OCI-LY7 (cell line): ENCODE measurements at places on chromosomes 6 and 20. TPM values are rescaled to one million over a fixed set of nuclear protein-coding genes. Genes with fewer than 3 reads are reported as not detected.

The BMP6 gene
- 0.94 and 1.1 TPM in 2 replicates for total RNA-seq

The ELOVL2 gene
- total RNA-seq: not detected in 2 replicates

The THBD gene
- total RNA-seq: not detected in 2 replicates

The SAMD3 gene
- total RNA-seq: not detected in 2 replicates

The HLA-DPA1 gene
- 253 and 256 TPM in 2 replicates for total RNA-seq

The PABPC1L gene
- 171 and 203 TPM in 2 replicates for total RNA-seq

The PAK5 gene
- total RNA-seq: not detected in 2 replicates

The BEND3 gene
- total RNA-seq: 13.1 and 14.3 TPM in 2 replicates

The DAAM2 gene
- total RNA-seq: 0.41 and 1.1 TPM in 2 replicates

The PKIB gene
- total RNA-seq: 0.46 TPM in 1 of 2 replicates, not detected in the other

GRCh38 chr20:8706961-8707700 is 361.8 kb upstream of the PLCB4 start:
- DNase-seq: no peak

- no peak for DNase-seq
These were observed 123.4 kb downstream of the CEBPB start for GRCh38 chr20:50313827-50314677.

DNA sequence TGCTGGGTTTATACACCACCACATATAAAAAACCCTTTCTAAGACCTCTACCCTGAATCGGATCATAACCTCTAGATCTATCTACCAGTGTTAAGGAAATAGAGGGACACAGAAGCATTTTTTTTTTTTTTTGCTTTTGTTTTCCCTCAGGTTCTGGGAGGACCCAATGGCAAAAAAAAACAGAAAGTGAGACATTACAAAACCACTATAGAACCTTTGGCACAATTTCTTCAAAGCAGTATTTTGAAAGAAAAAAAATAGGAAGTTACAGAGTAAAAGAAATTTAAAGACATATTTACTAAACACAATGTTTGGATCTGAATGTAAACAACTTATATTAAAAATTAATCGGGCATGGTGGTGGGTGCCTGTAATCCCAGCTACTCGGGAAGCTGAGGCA is 1258.7 kb upstream of the GJE1 start:
- no peak for DNase-seq

- no peak for DNase-seq
These were observed 48.3 kb downstream of the PRND start for GRCh38 chr20:4770026-4770425.

- DNase-seq: no peak
These were observed 43.4 kb upstream of the RIPOR2 start for GRCh38 chr6:24979176-24979575.

DNA sequence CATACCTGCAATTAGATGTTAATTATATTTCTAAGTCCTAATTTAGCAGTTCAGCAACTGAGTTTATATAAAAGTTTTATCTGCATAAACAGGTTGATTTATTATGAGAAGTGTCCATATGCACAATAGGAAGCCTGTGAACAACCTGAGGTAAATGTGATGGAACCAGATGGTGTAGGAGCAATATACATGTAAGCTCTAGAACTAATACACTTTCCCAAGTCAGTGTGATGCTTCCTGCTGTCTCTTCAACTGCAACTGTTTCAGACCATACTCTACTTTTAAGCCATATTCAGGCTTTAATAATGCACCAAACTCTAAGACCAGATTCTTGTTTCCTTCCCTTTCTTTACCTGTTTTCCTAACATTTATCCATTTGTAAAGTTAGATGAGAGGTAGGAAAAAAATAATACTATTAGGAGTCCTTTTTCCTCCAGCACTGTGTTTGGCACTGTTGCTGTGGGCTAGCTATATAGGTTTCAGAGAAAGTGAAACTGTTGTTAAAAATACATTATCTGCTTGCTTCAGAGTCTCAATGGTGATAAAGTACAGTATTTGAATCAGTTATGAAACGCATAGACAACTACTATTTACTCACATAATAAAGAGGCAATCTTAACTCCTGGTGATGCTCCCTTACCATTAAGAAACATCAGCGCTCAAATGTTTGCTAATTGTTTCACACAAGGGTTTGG is 1009.3 kb downstream of the GRIK2 start:
- no peak for DNase-seq

DNA sequence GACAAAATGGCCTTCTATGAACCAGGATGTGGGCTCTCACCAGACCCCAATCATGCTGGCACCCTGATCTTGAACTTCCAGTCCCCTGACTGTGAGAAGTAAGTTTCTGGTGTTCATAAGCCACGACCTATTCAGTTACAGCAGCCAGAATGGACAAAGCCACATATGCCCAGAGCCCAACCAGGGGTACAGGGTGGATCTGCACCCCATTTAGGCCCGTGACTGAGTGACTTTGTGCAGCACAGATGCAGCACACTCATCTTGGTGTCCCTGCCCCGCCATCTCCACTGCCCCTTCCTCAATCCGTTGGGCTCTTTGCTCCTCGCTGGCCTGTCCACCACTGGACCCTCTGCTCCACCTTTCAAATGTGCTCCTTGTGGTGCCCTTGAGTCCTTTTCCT is 205.6 kb downstream of the QKI start:
- no peak for DNase-seq

GRCh38 chr6:109073344-109074132 is 21.1 kb downstream of the SESN1 start:
- DNase-seq: peak; percentile 82

DNA sequence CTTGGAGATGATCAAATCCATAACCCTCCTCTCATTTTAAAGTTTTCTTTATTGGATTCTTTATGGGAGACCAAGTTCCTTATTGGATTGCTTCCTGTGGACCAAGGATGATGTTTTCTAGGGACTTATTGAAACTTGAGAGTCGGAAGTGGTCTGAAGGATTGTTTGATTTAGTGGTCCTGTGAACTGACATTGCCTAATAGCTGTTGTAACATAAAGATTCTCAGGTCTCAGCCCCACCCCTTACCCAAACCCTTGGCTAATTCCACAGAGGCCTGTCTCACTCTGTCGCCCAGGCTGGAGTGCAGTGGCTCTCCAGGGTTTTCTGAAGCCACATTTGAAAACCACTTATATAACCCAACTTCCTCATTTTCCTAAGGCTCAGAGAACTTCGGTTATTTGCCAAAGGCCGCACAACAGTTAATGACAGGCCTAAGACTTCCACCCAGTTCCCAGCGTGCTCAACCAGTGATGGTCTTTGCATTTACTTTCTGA is 77.0 kb downstream of the ATXN1 start:
- no peak for DNase-seq

DNA sequence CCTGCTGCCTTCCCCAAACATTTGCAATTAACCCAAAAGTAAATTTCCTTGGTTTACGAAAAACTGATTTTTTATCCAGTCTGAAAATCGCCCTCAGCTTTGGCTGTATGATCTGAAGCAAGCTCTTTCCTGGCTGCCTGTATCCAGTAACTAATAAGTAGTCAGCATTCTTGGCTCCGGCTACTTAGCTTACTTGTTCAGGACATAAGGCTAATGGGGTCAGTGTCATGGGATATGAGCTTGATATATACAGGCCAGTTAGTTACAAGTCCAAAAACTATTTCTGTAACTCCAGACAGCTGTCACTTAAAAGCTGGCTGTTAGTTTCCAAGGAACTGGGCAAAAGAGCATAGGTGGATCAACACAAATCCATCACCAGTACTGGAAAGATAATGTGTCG is 56.2 kb downstream of the KHDC1L start:
- DNase-seq: no peak

DNA sequence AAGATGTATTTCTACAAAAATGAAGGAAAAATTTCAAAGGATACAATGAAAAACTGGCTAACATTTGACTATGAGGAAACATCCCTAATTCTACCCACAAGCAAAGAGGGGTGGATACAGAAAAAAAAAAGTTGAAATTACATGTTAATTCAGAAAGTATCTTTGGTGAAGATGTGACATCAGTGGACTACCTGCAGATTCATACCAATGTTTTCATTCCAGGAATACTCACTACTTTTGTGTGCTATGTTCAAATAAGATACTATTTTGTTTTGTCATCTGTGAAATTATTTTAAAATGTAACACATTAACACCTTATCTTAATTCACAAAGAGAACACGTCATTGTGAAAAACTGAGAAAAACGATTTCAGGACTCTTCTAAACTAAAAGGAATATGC is 159.3 kb upstream of the SHLD1 start:
- DNase-seq: no peak

- DNase-seq: no peak
These were observed 95.2 kb downstream of the DOK5 start for GRCh38 chr20:54570561-54570960.

DNA sequence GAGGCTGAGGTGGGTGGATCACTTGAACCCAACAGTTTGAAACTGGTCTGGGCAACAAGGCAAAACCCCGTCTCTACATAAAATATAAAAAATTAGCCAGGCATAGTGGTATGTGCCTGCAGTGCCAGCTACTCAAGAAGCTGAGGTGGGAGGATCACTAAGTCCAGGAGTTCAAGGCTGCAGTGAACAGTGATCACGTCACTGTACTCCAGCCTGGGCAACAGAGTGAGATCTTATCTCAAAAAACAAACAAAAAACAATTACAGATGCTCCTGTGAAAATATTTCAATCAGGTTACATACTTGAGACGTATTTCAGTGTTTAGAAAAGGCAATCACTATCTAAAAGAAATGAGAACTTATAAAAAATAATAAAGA is 33.8 kb downstream of the RANBP9 start:
- no peak for DNase-seq

- no peak for DNase-seq
These were observed 65.1 kb downstream of the PFDN4 start for GRCh38 chr20:54272901-54273488.

- DNase-seq: no peak
These were observed 132.6 kb upstream of the ASCC3 start for GRCh38 chr6:101013612-101014195.

GRCh38 chr6:19841181-19841580 is 4.0 kb downstream of the ID4 start:
- peak; percentile 60 for DNase-seq

DNA sequence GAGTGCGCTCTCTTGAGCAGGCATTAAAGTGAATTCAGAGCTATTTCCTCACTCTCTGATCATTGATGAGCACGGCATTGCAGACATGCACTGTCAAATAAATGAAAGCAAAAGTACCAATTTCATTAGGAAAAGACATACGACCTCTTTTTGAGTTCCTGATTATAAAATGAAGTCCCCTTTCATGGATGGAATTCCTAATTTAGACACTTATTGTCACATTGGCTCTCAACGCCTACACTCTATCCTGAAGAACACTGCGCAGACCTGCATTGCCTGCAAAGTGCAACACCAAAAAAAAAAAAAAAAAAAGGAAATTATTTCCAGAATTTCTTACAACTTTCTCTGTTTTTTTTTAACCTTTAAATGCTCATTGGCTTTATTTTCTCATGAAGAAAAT is 1.6 kb downstream of the ADGRB3 start:
- DNase-seq: no peak

GRCh38 chr6:6932968-6933367 is 174.8 kb upstream of the RREB1 start:
- no peak for DNase-seq

- no peak for DNase-seq
These were observed 28.1 kb downstream of the NRSN1 start for GRCh38 chr6:24154121-24154520.

DNA sequence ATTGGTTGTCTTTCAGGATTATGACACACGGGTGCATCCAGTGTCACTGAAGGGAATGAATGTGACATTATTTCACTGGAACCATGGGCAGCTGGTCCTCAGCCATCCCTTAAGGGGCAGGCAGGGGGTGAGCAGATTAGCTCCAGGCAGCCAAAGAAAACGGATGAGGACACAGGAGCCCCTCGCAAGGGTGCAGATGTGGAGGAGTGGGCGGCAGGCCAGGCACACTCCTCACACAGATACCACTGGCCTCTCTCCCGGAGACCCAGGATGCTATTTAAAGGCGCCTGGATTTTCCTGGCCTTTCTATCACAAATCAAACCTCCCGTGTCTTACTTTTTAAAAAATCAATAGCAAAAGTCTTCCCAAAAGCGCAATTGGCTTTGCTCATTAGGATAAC is 210.4 kb downstream of the TAF4 start:
- no peak for DNase-seq

DNA sequence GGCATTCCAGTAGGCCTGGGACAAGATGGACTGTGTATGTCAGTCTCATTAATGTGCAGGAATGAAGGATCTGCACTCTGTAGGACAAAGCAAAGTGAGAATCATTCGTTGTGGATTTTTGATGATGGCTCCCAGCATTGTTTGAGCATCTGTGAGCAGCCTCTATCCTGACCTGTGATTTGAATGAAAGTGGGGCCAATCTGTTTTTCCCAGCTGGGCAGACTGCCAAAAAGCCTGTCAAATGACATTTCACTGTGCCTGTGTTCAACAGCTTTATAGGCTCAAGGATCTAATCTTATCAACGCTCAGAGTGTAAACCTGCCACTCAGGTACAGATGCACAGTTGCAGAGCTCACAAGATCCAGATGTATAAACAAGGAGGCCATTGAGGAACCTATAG is 86.7 kb upstream of the SYNDIG1 start:
- DNase-seq: no peak

DNA sequence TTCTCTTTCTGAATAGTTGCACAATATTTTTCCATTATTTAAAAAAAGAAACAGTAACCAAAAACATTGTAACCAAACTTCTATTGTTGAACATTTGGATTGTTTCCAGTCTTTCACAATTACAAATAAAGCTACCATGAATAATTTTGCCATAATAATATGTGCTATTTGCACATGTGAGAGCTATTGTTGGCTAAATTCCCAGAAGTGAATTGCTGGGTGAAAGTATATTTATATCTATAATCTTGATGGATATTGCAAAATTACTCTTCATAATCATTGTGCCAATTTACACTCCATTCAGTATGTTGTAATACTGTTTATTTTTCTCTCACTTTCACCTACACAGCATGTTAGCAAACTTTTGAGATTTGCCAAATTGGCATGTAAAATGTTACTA is 36.6 kb upstream of the SLC22A16 start:
- no peak for DNase-seq

- DNase-seq: no peak
These were observed 496.5 kb downstream of the EPM2A start for GRCh38 chr6:145238787-145239186.

GRCh38 chr6:41071501-41071922 is 644 bp downstream of the OARD1 start:
- peak; percentile 79 for DNase-seq

DNA sequence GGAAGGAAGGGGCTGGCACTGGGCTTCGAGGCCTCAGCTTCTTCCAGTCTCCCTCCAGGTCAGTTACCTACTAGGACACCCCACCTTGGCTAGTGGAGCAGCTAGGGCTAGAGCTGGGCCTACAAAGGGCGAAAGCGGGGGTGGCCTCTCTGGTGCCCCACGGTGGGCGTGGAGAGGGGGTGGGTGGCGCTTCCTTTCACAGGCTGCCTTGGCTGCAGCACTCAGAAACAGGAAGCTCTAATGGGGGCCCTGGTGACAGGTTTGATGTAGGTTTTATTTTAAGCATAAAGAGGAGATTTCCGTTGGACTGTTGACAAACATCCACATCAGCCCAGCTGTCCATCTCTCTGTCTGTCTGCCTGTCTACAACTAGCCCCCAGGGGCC is 13.4 kb downstream of the FAM110A start:
- peak; percentile 88 for DNase-seq

GRCh38 chr6:116027801-116028200 is 32.9 kb downstream of the FRK start:
- DNase-seq: no peak
